Kidney epithelial cell (primary cell): ENCODE measurements at places on chromosomes 4 and X.

DNA sequence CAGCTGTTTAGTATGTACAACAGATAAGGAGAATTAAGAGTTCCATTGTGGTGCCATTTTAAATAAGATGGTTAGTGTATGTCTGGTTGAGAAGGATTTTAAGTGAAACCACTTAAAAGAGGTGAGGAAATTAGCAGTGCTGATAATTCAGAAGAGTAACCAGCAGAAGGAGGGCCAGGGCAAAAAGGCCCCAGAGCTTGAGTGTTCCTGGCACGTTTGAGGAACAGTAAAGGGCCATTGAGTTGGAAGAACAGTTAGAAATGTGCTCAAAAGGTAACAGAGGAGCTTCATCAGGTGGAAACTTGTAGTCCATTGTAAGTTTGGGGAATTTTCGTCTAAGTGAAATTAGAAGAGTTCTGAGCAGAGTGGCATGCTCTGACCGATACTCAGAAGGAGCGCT, 606.2 kb upstream of the ZFP42 start:
- no peak for DNase-seq

- no peak for DNase-seq
Measured at GRCh38 chr4:149202117-149202516, 613.5 kb downstream of the IQCM start.

DNA sequence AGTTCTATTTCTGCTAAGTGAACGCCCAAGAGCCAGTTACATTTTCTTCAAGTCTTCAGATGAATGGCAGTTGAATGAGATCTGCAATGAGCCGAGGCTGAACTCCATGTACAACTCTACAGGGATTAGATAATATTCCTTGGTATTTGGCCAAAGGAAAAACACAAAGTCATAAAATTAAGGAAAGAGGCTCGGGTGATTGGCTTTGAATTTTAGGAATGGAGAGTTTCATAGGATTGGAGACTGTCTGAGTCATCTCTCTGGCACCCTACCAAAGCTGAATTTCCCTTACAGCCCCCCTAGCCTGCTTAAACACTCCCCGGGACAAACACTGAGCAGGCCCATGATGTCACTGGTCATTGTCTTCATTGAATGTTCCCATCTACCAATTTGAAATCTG, 188.0 kb upstream of the C1QTNF7 start:
- no peak for DNase-seq

GRCh38 chr4:124711471-124712371, 811 bp downstream of the ANKRD50 start:
- peak; percentile 32 for DNase-seq

DNA sequence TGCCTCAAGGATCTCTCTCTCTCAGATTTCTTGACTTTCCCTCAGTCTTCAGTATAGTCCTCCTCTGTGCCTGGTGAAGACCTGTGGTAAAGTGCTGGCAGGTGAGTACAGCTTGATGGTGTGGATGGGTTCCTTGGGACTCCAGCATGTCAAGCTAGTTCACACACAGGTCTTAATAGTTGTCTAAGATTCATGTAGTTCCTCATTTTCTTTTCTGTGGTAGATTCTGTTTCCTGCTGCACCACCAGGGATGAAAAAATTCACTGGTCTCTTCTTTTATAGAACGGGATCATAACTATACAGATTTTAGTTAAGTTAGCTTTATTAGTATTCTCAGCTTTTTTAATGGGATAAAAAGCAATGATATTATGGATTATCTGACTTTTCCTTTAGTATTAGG, 32.5 kb upstream of the PAQR3 start:
- no peak for DNase-seq

GRCh38 chr4:57249083-57249482, 138.9 kb upstream of the IGFBP7 start:
- DNase-seq = peak; percentile 56

GRCh38 chr4:24262084-24262483, 322.3 kb downstream of the DHX15 start:
- no peak for DNase-seq

DNA sequence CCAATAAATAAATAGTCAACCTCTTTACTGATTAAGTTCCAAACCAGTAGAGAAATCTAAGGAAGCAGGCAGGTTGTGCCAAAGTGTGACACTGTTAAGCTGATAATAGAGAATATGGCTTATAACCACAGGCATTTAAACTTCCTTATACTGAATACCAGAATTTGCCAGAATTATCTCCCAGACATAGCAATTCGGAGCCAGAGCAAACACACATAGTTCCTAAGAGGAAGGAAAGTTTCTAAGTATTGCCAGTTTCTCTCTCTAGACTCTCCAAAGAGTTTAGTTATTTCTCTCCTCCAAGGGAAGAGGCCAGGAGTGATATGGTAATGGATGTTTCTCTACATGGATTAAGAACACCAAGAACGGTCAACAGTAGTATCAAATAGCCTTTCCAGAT, 191.7 kb upstream of the CPEB2 start:
- no peak for DNase-seq

DNA sequence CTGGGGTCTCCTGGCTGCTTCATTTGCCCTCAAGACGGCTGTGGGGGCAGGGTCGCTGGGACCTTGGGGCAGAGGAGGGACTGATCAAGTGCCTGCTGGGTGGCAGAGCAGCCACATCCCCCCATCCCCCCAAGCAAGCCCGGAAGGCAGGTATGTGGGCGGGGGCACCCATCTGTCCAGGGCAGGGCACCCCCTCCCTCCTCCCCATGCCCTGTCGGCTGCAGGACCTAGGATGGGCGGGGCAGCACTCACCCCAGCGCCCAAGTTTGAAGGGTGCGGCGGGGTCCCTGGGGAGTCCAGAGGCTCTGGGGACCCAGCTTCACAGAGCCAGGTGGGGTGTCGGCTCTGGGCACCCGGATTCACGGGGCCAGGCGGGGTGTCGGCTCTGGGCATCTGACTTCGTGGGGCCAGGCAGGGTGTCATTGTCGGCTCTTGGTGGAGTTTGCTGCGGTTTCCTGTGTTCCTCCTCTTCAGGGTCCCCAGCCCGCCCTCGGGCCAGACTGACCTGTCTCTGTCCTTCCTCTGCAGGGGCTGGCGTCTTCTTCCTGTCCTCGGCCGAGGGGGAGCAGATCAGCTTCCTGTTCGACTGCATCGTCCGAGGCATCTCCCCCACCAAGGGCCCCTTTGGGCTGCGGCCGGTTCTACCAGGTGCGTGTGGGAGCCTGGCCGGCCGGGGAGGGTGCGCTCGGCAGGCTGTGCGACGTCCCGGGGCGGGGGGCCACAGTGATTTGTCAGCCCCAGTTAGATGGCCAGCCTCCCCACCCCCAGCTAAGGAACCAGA, 22.1 kb downstream of the DOK7 start:
- no peak for DNase-seq

DNA sequence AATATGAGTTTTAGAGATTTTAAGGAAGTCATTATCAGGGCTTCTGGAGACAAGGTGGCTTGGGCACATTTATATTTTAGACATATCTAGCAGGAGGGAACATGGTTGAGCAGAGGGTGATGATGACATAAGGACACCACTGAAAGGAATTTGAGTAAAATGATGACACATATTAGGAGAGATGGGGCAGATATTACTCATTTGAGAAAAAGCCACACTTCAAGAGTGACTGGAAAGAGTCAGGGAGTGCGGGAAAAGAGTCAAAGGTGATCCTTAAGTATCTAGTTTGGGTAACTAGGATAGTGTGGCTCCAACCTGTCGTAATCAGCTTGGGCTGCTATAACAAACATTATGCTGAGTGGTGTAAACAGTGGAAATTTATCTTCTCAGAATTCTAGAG, 377.7 kb downstream of the PACRGL start:
- no peak for DNase-seq

DNA sequence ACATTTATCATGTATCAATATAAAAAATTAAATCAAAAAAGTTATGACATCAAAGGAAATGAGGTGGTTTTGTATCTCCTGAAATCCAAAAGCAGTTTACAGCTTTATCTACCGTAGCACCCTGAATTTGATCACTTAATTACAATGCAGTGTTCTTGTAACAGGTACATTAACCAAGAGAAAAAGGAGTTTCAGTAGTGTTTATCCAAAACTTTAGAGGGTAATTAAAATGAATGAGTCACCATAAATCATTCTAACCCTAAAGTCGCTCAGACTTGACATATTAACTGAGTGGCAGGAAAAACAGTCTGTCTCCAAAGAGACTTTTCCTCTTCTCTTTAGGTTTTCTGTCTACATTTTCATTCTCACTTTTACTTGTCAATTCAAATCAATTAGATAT, 907.6 kb upstream of the EPHA5 start:
- no peak for DNase-seq

GRCh38 chr4:6273661-6273990, 4.0 kb downstream of the WFS1 start:
- no peak for DNase-seq

- DNase-seq = no peak
Measured at GRCh38 chr4:84792366-84793301, 173.9 kb downstream of the WDFY3 start.

GRCh38 chr4:4422856-4423499, 36.1 kb downstream of the NSG1 start:
- no peak for DNase-seq

GRCh38 chr4:166655231-166655630, 579.1 kb downstream of the SPOCK3 start:
- no peak for DNase-seq

GRCh38 chr4:71460371-71460770, 121.6 kb downstream of the SLC4A4 start:
- no peak for DNase-seq

- no peak for DNase-seq
Measured at GRCh38 chr4:150038335-150039076, 39.7 kb upstream of the DCLK2 start.

DNA sequence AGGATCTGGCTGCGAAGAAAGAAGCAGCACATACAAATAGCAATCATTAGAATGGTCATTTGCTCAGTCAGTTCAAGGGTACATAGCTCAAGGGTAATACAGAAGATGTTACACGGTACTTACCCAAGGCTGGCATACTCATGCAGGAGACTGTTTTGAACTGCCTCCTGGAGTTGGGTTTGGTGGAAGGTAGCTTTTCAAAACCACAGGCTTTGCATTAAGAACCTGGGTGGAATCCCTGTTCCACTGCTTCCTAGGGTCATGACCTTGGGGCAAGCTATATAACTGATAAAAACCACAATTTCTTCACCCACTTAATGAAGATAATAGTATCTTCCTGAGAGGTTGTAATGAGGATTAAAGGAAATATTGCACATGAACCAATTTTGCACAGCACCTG, 36.5 kb downstream of the TBC1D9 start:
- no peak for DNase-seq

GRCh38 chrX:71366674-71367256, 608 bp downstream of the TAF1 start:
- DNase-seq = no peak

DNA sequence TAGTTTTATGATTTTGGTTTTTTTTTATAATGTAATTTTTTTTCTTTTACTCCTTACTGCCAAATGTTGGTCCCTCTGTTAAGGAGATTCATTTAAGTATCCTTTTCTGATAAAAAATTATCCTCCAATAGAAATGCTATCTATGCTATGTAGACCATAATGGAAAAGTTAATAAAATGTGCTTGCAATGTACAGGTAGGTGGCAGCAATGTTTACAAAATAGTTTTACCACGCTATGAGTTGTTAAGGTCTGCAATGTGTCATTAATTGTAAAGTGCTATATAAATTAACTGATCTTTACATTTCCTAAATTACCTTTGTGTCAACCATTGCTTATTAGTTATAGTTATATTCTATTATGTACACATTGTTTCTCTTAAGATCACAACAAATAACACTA, 3.8 kb upstream of the CENPC start:
- DNase-seq = no peak

- no peak for DNase-seq
Measured at GRCh38 chrX:110363244-110363643, 4.6 kb downstream of the RTL9 start.

DNA sequence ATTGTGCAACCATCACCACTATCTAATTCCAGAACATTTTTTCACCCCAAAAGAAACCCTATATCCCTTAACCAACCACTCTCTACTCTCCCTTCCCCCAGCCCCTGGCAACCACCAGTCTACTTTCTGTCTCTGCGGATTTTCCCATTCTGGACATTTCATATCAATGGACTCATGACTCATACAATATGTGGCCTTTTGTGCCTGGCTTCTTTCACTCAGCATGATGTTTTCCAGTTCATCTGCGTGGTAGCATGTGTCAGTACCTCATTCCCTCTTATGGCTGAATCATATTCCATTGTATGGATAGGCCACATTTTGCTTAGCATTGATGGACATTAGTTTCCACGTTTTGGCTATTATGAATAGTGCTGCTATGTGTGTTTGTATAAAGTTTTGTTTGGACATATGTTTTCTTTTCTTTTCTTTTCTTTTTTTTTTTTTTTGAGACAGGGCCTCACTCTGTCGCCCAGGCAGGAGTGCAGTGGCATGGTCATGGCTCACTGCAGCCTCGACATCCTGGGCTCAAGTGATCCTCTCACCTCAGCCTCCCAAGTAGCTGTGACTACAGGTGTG, 335.4 kb downstream of the BCOR start:
- no peak for DNase-seq

DNA sequence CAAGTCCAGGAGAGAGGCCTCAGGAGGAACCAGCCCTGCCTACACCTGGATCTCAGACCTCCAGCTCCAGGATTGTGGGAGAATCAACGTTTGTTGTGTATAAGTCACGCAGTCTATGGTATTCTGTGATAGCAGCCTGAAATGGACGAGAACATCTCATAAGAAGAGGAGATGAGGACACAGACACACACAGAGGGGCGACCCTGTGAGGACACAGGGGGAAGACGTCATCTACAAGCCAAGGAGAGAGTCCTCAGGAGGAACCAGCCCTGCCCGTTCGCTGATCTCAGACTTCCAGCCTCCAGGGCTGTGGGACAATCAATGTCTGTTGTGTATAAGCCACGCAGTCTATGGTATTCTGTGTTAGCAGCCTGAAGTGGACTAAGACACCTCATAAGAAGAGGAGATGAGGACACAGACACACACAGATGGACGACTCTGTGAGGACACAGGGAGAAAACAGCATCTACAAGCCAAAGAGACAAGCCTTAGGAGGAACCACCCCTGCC, 20.3 kb downstream of the P2RY8 start:
- DNase-seq = no peak

- peak; percentile 63 for DNase-seq
Measured at GRCh38 chr4:123396307-123397143, at the start of gene SPRY1. Gene SPRY1, plus strand, starts transcription at chr4:123396795. Its CDS starts 4,797 bp downstream, at chr4:123401592.

DNA sequence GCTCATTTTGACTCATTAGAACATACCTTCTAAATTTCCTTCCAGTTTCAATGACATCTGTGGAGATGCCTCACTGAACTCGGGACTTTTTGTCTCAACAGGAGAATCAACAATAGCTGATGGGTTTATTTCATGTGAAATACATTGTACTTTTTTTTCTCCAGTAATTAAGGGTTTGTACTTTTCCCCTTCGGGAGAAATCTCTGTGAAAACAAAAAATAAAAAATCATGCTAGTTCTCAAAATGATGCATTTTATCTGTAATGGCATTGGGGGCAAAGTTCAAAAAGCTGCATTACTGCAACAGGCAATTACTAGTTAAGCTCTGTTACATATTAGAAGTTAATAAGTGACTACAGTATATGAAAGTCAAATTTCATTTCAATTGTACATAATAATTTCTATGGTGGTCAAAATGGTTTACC, 167.3 kb upstream of the SH3RF1 start:
- DNase-seq = no peak

- DNase-seq = no peak
Measured at GRCh38 chrX:109843963-109844751, 111.1 kb upstream of the ACSL4 start.

GRCh38 chr4:102551958-102552565, 50.9 kb downstream of the NFKB1 start:
- no peak for DNase-seq
